Naive thymus-derived CD4-positive, alpha-beta T cell (primary cell): ENCODE measurements at places on chromosomes 7 and 10.

DNA sequence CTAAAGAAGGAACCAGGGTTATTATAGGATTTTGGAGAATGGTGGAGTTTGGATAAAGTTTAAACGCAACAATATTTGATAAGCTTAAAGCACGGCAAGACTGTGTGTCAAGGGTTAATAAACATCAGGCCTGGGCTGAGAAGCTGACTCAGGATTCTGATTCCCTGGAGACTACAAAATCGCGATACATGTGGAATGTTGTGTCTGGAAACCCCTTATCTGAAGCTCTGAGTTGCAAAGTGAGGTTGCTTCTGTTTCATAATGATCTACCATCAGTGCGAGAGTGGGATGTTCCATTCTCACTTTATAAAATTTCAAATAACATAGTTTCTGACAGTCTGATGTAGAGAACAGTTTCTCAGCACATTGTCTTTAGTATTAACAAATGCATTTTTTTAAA is 7.8 kb downstream of the C1GALT1 start:
- no peak overlapping the region for H3K27ac ChIP-seq
- H3K4me1 ChIP-seq: peaks cover 16% of the 10 kb centered on the region
- DNase-seq: no peak
- peaks cover 4% of the 10 kb centered on the region for H3K36me3 ChIP-seq

DNA sequence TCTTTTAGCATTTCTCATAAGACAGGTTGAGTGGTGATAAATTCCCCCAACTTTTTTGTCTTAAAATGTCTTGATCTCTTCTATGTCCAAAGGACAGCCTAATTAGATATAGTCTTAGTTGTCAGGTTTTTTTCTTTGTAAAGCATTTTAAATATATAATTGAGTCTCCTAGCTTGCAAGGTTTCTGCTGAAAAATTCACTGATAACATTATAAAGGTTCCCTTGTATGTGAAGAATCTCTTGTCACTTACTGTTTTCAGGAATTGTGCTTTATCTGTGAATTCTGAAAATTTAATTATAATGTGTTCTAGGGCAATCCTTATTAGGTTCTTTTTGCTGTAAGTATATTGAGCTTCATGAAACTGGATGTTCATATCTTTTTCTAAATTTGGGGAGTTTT is 96.8 kb upstream of the ZNF92 start:
- no peak overlapping the region for H3K4me3 ChIP-seq
- no peaks in the 10 kb centered on the region for H3K4me1 ChIP-seq
- no peaks in the 10 kb centered on the region for H3K27me3 ChIP-seq
- DNase-seq: no peak

DNA sequence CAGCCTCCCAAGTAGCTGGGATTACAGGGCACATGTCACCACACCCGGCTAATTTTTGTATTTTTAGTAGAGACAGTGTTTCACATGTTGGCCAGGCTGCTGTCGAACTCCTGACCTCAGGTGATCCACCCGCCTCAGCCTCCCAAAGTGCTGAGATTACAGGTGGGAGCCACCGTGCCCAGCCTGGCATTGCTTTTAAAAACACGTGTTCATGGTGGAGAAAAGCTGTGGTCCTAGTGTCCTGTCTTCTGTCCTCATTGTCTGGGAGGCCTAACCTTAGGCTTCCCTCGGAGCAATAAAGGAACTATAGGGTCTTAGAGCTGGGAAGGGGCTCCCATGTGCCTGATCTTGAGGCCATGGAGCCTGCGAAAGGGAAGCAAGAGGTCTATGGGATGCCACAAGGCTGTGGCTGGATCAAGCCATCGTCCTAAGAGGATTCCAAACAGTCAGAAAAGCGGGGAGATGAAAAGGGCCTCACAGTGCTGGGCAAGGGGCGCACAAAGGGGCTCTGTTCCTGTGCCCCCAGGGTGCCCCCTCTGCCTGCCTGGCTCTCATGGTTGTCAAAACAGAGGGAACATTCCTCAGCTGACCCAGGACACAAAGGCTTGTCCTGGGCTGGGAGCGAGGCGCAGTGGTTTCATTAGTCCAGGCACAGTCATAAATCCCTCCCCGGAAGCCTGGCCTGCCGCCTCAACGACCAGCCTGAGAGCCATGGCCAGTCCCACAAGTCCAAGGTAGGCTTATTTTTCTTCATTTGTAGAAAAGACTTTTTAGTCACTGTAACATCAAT is 106.6 kb upstream of the TNS3 start:
- H3K4me3 ChIP-seq: no peak overlapping the region
- H3K4me1 ChIP-seq: no peaks in the 10 kb centered on the region
- DNase-seq: no peak
- H3K36me3 ChIP-seq: no peaks in the 10 kb centered on the region
- no peaks in the 10 kb centered on the region for H3K27me3 ChIP-seq
- no peak overlapping the region for H3K27ac ChIP-seq

DNA sequence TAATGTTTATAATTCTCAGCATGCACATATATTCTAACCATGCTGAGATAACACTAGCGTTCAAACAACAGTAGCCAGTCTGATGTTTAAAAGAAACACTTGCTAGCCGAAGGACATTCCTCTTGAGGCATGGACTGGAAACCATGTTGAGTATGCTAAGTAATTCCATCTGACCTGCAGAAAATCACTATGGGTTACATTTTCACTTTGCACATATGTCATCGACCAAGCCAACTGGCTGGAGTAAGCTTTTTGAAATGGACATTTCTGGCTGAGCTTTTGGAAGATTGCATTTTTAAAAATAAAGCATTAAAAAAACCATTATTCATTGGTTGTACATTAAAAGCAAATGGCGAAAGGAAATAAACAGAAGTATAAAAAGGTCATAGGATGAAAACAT is 88.2 kb downstream of the BBS9 start:
- H3K27me3 ChIP-seq: no peaks in the 10 kb centered on the region
- no peaks in the 10 kb centered on the region for H3K36me3 ChIP-seq
- no peak overlapping the region for H3K4me3 ChIP-seq
- DNase-seq: no peak
- no peak overlapping the region for H3K27ac ChIP-seq
- no peaks in the 10 kb centered on the region for H3K4me1 ChIP-seq

- H3K27me3 ChIP-seq: no peaks in the 10 kb centered on the region
- no peak overlapping the region for H3K4me3 ChIP-seq
- no peak for DNase-seq
- no peak overlapping the region for H3K27ac ChIP-seq
- H3K4me1 ChIP-seq: no peaks in the 10 kb centered on the region
Measured at GRCh38 chr10:113775686-113776294, 24.3 kb downstream of the PLEKHS1 start.

DNA sequence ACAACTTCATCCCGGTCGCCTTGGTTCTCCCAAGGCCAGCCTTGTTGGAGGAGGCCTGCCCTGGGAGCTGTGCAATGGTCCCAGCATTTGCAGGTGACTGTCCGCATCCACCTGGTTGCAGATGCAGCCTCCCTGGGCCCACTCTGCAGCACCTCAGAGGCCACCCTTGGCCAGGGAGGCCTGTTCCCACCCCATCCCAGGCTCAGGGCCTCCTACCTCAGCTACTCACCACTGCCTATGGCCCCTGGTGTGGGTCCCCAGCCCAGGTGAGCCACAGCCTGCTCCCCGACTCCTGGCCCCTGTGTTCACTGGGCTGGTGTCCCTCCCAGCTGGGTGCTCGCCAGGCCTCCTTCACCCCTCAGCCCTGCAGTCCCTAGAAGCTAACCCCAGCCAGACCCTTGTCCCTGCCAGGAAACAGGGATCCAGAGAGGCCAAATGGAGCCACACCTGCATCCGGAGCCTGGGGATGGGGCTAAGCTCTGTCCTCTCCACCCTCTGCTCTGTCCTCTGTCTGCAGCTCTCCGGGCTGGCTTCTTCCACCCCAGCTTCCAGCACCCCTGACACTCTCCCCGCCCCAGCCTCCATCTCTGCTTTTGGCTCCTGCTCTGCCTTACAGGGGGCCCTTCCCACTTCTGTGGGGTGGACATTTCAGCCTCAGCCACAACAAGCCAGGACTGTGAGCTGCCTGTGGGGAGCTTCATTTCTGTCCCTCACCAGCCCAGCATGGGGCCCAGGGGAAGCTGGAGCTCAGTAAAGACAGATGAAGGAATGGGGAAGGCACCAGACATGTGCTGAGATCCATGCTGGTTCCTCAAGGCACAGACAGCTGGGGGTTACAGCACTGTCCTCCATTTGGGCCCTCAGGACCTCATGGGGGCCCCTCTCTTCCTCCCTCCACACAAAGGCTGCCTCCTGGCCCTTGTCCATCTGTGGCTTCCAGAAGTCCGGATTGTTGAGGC is 35.6 kb upstream of the ANTXRL start:
- no peaks in the 10 kb centered on the region for H3K4me1 ChIP-seq
- no peaks in the 10 kb centered on the region for H3K27me3 ChIP-seq
- H3K36me3 ChIP-seq: peaks cover 78% of the 10 kb centered on the region
- H3K27ac ChIP-seq: no peak overlapping the region
- DNase-seq: no peak

DNA sequence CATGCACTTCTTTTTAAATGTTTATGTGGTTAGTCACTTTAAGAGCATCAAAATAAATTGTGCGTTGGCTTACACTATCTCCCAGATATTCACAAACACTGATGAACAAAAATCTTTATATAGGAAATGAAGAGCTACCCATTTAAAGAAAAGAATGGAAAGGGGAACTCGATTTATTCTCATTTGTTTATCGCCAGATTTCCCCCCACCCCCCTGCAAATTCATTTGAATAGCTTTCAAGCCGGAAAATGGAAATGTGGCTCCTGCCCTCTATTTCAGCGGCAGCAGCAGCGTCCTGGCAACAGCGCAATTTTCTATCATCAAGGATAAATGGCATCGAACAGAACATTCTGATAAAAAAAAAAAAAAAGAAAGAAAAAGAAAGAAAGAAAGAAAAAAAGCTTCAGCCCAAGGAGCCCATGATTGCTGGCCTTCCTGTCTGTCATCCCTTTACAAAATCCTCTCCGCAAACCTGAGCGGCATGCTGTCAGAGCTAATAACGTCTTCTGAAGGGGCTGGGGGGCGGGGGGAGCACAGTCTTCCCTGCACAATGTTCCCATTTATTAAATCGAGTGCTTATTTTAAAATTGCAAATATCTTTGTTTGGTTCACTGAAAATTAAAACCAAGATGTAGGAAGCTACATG is 13.7 kb upstream of the DLX6 start:
- no peak overlapping the region for H3K4me3 ChIP-seq
- no peak overlapping the region for H3K27ac ChIP-seq
- peaks cover 8% of the 10 kb centered on the region for H3K27me3 ChIP-seq

GRCh38 chr7:103343758-103344452 is 662 bp downstream of the DNAJC2 start:
- peak overlapping the region; percentile 97 for H3K4me3 ChIP-seq
- peak overlapping the region; percentile 86 for H3K27ac ChIP-seq
- no peaks in the 10 kb centered on the region for H3K27me3 ChIP-seq
- peak; percentile 26 for DNase-seq
- peaks cover 40% of the 10 kb centered on the region for H3K36me3 ChIP-seq
- peaks cover 22% of the 10 kb centered on the region for H3K4me1 ChIP-seq

- H3K27ac ChIP-seq: no peak overlapping the region
- H3K27me3 ChIP-seq: no peaks in the 10 kb centered on the region
- no peak overlapping the region for H3K4me3 ChIP-seq
- H3K36me3 ChIP-seq: no peaks in the 10 kb centered on the region
- no peak for DNase-seq
Measured at GRCh38 chr7:96319439-96319838, 2.5 kb downstream of the SLC25A13 start.

- no peak overlapping the region for H3K4me3 ChIP-seq
- DNase-seq: no peak
- H3K4me1 ChIP-seq: no peaks in the 10 kb centered on the region
- H3K27me3 ChIP-seq: no peaks in the 10 kb centered on the region
- H3K36me3 ChIP-seq: peaks cover 2% of the 10 kb centered on the region
- no peak overlapping the region for H3K27ac ChIP-seq
Measured at GRCh38 chr7:111112439-111112838, 21.5 kb downstream of the LRRN3 start.

DNA sequence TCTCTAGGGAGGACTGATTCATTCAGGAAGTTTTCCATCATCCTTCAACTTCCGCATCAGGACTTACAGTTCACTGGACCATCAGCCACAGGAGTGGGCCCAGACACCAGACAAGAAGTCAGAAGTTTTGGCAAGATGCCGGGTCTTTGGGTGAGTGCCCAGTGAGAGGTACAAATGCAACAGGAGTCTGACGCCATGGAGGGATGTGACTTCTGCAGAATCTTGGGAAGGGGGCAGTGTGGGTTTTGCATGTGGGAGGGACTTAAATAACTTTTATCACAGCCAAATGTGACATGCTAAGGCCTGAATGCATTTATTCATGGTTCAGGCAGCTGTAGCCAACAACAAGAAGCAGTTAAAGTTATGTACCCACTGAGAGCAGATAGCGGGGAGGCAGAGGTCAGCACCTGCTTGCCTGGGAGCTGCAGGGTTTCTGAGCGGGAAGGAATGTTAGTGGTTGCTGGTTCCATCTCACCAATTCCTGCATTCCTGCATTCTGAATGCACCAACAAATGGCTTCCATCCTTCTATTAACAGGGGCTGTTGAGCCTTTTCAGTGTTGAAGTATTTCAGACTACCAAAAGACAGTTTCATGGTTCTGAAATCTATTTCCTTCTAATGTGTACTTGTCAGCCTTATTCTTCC is 375.2 kb downstream of the PAXIP1 start:
- no peaks in the 10 kb centered on the region for H3K36me3 ChIP-seq
- H3K4me3 ChIP-seq: no peak overlapping the region
- no peak for DNase-seq
- no peak overlapping the region for H3K27ac ChIP-seq
- H3K4me1 ChIP-seq: no peaks in the 10 kb centered on the region

GRCh38 chr10:29689001-29689400 is 54.2 kb upstream of the SVIL start:
- no peak for DNase-seq
- peaks cover 24% of the 10 kb centered on the region for H3K4me1 ChIP-seq
- H3K27ac ChIP-seq: no peak overlapping the region
- H3K36me3 ChIP-seq: no peaks in the 10 kb centered on the region
- H3K27me3 ChIP-seq: no peaks in the 10 kb centered on the region

- H3K27me3 ChIP-seq: no peaks in the 10 kb centered on the region
- H3K27ac ChIP-seq: no peak overlapping the region
- no peaks in the 10 kb centered on the region for H3K36me3 ChIP-seq
- H3K4me1 ChIP-seq: no peaks in the 10 kb centered on the region
- H3K4me3 ChIP-seq: no peak overlapping the region
- no peak for DNase-seq
Measured at GRCh38 chr10:82308641-82309040, 433.6 kb downstream of the NRG3 start.

GRCh38 chr10:19592276-19592675 is 224.0 kb upstream of the PLXDC2 start:
- no peaks in the 10 kb centered on the region for H3K4me1 ChIP-seq
- H3K27ac ChIP-seq: no peak overlapping the region
- H3K4me3 ChIP-seq: no peak overlapping the region
- DNase-seq: no peak

GRCh38 chr7:147711447-147711846 is 879.1 kb upstream of the C7orf33 start:
- no peaks in the 10 kb centered on the region for H3K4me1 ChIP-seq
- no peak for DNase-seq
- H3K4me3 ChIP-seq: no peak overlapping the region
- no peaks in the 10 kb centered on the region for H3K36me3 ChIP-seq
- H3K27ac ChIP-seq: no peak overlapping the region
- no peaks in the 10 kb centered on the region for H3K27me3 ChIP-seq
